Fibroblast of skin of right biceps (primary cell): ENCODE measurements at places on chromosomes 16 and 17.

DNA sequence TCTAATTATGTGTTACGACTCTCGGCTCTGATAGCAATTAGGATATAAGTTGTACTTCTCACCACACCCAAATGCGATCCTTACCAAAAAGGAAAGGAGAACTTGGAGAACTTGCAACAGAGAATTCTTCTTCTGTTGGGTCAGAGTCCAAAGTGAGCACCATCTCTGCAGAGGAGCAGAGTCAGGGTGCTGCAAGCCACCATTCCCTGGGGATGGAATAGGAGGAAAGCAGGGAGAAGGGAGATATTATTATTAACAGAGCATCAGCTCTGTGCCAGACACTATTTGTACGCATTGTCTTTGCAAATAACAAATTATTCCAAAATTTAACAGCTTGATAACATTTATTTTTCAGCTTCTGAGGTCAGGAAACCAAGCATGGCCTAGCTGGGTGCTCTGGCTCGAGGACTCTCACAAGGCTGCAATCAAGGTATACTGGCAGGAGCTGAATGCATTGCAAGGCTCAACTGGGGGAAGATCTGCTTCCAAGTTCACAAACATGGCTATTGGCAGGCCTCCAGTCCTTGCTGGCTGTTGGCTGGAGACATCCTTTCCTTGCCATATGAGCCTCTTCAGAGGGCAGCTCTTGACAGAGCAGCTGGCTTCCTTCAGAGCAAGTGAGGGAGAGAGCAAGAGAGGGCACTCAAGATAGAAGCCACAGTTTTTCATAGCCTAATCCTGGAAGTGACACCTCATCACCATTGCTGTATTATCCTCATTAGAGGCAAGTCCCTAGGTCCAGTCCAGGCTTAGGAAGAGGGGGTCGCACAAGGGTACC is 296.2 kb upstream of the CDH5 start:
- DNase-seq = peak; percentile 63

DNA sequence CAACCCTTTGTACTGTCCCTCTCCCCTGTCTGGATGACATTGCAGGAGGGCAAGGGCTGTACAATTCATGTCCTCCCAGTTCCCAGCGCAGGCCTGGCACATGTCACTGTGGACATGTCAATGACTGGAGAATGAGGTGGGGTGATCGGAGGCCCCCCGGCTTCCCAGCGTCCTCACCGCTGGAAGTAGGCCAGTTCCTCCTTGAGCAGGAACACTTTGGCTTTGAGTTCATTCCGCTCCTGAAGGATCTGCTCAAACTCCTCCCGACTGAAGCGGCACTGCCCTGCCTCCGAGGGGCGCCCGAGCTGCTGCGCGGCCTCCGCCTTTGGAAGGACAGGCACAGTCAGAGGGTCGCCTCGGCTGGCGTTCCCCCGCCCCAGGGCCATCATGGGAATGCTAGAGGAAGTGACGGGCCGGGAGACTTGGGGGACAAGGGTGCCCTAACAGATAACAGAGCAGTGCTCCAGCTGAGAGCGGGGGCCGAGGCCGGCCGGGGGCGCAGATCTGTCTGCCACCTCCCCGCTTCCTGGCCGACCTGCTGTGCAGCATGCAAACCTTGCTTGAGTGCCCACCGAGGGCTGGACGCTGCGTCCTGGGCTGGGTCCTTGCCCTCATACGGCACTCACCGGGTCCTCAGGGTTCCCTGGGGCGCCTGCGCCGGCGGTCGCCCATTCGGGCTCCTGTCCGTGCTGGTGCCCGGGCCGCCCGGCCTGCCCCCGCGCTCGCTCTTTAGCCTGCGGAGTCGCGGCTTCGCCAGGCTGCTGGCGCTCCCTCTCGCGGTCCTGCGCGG is 1.3 kb downstream of the RILP start:
- DNase-seq = peak; percentile 30

- DNase-seq = peak; percentile 47
Measured at GRCh38 chr16:1763521-1764511, 7.5 kb downstream of the NME3 start.

- DNase-seq = no peak
Measured at GRCh38 chr16:12899529-12900143, 1.8 kb upstream of the SHISA9 start.

DNA sequence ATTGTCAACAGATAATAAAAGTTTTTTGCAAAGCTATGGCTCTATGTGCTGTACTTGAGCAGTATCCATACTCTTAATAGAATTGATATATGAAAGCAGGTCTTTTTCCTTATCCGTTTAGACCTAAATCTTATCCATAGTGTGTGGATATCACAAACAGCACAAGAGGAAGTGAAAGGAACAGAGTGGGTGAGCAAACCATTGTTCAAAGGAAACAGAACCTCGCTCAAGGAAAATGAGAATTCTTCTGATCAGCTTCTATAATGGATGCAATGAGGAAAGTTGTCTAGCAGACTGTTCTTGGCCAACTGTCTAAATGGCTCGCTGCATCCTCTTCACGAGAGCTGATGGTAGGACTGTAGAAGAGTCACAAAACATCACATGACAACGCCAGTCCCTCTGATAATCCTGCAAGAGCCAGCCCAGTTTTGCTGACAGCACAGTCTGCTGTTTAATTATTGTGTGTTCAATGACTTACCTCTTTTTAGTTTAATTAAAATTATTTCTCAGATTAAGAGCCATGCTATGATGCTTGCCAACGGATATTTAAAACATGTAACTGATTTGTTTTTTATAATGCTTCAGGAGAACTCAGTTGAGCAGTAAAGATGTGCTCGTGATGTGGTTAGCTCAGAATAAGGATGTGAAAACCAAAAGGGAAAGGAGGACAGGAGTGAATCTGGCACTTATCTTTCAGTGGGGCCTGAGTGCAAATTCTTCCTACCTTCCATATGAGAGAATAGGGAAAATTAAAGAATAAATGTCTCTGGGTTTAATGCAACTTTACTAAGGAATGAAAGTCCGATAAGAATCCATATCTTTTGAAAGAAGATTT is 38.5 kb downstream of the WWOX start:
- DNase-seq = no peak

GRCh38 chr17:6641247-6641863 is 495 bp downstream of the TXNDC17 start:
- DNase-seq = no peak

DNA sequence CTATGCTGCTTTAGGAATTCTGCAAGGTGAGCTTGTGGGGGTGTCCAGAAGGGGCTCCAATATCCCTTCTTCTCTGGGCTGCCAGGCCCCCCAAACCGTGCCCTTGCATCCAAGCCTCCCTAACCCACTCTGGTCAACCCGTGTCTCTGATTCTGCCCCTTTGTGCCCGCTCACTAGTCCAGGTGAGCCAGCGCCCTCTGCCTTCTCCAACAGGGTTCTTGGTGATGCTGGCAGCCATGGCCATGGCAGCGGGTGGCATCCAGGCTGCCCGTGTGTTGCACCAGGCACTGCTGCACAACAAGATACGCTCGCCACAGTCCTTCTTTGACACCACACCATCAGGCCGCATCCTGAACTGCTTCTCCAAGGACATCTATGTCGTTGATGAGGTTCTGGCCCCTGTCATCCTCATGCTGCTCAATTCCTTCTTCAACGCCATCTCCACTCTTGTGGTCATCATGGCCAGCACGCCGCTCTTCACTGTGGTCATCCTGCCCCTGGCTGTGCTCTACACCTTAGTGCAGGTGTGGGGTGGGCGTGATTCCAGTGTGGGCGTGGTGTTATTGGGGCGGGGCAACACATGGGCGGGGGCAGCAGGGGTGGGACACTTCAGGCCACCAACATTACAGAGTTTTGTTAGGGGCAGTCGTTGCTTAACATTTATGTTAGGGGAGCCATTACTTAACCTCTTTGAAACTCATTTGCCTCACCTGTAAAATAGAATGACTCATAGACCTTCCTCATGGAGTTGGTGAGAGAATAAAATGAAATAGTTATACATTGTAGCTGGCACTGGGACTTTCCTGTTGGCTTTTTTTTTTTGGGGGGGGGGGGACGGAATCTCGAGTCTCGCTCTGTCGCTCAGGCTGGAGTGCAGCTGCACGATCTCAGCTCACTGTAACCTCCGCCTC is 31.4 kb downstream of the ANKRD40 start:
- no peak for DNase-seq

DNA sequence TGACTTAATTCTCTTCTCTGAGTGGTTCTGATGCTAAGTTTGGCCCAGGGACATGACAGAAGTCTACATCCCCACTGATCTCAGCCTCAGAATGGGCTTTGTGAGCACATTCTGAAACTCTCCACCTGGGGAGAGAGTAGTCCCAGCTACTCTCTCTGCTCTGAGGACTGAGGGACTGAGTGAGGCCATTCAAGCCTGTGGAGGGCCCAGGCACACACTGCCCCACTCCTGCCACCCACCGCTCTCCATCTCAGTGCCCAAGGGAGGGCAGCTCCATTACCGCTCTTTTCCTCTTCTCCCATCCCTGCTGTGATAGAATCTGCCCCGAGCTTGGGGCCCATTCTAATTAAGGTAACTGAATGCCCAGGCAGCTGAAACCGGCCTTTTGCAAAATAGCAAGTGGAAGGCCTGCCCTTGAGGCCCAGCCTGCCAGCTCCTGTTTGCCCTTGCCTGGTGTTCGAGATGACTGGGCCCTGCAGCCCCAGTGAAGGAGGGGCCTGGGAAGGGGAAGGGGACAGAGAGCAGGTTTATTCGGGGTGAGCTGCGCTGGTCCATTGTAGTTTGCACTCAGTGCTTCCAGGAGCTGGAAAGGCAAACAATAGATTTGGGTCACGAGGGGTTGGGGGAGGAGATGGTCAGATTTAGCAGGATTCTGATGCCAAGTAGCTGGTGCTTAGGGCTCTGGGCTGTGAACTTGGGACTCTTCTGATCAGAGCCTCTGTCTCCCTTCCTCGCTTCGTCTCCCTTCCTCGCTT is 76.2 kb downstream of the RAB11FIP4 start:
- DNase-seq = no peak

GRCh38 chr17:9285602-9286427 is 264.5 kb downstream of the NTN1 start:
- no peak for DNase-seq
